SHP77 treated with DMSO at 0.1 percent for 48 hours (cell line): ENCODE measurements at places on chromosomes 5 and 9.

- no peak for DNase-seq
These were observed 37.1 kb downstream of the DNAJB5 start for GRCh38 chr9:35026671-35027070.

GRCh38 chr9:98966676-98967075, 23.0 kb downstream of the COL15A1 start:
- DNase-seq = no peak

- no peak for DNase-seq
These were observed 6.1 kb downstream of the IL31RA start for GRCh38 chr5:55857247-55857640.

DNA sequence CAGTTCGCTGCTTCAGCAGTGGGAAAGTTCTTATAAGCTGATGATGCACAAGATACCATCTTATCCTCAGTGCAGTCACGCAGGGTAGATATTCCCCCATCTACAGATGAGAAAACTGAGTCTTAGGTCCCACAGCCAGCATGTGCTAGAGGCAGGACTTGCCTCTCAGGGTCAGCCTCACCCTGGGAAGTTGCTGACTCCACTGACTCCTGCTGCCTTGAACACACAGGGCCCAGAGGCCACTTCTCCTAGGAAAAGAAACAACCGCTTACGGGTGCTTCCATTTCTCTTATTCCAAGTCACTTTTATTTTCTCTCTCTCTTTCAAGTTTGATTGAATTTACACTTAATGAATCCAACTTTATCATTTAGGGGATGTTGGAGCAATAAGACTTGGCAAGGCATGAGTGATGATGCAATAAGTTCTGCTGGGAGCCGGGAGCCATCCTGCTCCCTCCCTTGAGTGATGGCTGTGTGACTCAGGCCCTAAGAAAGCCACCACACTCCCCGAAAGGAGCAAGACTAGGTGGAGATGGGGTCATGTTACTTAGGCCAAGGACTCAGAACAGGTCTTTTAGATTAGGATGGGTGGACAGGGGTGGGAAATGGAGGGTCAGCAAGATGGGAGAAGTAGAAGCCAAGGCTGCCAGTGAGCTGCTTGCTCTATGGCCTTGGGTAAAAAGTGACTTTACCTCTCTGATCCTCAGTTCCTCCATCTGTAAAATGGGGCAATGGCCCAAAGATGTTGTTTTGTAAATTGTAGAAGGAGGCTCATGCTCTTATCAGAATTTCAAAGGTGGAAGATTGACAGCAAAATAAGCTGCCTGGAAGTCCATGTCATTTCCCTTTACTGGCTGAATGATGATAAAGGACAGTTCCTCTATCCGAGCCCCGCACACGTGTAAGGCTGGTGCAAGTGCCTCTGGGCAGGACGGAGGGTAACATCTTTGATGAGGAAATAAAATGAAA, 67.4 kb upstream of the ZNF618 start:
- no peak for DNase-seq

GRCh38 chr9:38445154-38446043, 21.1 kb upstream of the IGFBPL1 start:
- DNase-seq = no peak

GRCh38 chr9:103014242-103014641, 19.1 kb downstream of the CYLC2 start:
- no peak for DNase-seq

DNA sequence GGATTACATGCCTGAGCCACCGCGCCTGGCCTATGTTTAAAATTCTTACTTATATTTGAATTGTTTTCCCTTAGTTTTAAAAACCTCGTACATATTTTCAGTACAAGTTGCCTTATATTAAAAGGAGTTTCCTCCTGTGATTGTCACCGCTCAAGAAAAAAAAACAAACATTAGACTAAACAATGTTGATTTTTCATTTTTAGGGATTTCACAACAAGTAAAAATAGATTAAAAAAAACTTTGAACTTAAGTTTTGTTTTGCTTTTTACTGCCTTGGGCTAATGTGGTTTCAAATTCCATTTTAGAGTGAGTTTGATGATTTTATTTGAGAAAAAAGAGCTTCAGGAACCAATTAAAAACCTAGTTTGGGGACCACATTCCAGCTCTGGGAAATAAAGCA, 1196.6 kb upstream of the CDH18 start:
- DNase-seq = no peak

- DNase-seq = no peak
These were observed 154.4 kb downstream of the NPR3 start for GRCh38 chr5:32865475-32865874.

DNA sequence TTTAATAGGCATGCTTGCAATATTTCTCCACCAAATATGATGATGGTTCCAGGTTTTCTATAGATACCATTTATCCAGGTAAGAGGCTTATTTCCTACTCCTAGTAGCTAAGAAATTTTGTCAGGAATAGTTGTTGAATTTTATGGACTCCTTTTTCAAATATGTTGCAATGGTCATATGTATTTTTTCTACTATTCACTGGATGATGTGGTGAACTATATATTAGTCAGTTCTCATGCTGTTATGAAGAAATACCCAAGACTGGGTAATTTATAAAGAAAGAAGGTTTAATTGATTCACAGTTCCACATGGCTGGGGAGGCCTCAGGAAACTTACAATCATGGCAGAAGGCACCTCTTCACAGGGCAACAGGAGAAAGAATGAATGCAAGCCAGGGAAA, 141.1 kb upstream of the NR3C1 start:
- no peak for DNase-seq

DNA sequence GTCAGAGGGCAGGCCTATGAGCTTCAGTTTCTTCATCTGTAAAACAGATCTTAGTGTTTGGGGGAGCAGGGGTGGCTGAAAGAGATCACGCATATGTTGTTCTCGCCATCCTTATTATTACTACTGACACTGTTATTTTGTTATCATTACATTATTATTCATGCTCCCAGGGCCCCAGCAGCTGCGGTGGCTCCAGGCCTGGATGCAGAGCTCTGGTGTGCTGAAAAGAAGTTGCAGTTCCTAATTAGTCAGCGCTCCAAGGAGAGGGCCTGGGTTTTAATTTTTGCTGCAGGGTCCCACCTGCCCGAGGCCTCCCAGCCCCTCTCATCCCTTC, 19.5 kb downstream of the CXXC5 start:
- no peak for DNase-seq

- DNase-seq = no peak
These were observed 114.6 kb downstream of the MRPL36 start for GRCh38 chr5:1685066-1685465.

DNA sequence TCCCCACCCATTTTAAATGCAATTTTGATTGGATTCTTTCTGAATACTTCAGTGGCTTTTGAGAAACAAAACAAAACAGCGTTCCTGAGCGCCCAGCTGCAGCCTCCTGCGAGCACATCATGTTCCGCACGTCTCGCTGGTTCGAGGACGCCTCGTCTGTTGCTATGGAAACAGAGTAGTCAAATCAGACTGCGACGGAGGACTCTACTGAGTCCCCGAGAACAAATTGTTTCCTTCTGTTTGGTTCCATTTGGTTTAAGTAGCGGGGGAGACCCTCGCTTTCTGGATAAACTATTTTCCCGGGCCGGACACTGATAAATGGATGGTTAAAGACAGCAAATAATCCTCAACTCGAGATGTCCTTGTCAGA, 69.0 kb downstream of the SLC28A3 start:
- DNase-seq = no peak

DNA sequence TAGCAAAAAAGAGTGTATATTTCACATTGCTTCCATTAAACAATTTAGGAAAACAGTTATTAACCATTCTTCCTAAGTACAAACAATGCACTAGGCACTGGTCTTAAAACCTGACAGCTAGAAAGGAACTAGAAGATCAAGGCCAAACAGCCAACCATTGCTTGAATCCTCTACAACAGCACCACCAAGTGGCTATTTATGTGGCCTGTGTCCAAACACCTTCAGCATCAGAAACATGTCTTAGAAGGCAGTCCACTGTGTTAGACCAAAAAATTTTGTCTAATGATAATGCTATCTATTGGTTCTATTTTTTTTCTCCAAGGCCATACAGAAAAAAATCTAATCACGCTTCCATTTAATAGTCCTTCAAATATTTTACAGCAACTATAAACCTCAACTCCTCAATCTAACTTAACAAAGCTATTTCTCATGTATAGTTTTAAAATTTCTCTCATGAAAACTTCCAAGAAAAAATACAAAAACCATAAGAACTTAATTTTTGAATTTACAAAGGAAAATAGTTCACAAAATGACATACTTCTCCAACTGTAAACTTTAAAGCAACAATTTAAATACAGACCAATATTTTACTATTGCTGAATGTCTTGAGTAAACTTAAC, 36.1 kb downstream of the CAAP1 start:
- DNase-seq = peak; percentile 52

GRCh38 chr5:27497491-27497890, 459.1 kb upstream of the CDH9 start:
- no peak for DNase-seq

DNA sequence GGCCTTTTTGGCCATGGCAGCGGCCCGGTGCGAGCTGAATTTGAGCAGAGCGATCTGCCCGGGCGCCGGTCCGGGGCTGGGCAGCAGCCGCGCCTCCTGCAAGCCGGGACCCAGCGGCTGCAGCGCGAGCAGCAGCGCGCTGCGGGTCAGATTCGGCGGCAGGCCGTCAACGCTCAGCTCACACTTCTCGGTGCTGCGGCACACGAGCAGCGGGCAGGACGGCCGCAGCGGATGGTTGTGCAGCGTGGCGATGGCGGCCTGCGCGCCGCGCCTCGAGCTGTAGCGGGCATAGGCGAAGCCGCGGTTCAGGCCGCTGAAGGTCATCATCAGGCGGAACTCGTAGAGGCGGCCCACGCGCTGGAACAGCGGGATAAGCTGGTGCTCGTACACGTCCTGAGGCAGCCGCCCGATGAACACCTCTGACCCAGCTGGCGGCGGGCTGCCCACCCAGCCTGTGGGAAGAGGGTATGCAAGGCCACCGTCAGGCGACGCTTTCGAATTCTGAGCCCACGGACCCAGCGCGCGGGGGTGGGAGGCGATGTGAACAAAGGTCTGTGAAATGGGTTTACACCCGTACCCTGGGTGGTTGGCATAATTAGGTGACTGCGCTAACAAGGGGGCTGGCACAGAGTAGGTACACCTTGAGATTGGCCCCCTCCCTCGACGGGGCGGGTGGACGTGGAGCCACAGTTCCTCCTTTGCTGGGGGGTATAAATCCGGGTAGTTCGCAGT, 755 bp downstream of the DND1 start:
- DNase-seq = no peak

- no peak for DNase-seq
These were observed 45.4 kb downstream of the PPP2R2B start for GRCh38 chr5:146832985-146833732.

DNA sequence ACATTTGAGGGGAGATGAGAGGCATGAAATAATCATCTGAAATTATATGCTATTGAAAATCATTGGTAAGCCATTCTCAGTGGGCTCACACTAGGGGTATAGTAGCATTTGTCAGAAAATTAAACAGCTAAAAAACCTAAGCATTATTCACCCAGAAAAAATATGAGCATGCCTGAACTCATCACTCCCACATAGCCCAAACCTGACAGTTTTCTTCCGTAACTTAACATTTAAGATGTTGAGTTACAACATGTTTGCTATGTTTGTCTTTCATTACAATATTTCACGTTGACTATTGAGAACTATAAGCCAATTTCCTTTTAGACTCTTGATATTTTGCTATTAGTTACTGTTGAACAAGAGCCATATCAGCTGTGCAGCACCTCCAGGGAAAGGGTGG, 23.5 kb upstream of the GHR start:
- DNase-seq = no peak

- no peak for DNase-seq
These were observed 520 bp downstream of the PCDH12 start for GRCh38 chr5:141957367-141957996.

DNA sequence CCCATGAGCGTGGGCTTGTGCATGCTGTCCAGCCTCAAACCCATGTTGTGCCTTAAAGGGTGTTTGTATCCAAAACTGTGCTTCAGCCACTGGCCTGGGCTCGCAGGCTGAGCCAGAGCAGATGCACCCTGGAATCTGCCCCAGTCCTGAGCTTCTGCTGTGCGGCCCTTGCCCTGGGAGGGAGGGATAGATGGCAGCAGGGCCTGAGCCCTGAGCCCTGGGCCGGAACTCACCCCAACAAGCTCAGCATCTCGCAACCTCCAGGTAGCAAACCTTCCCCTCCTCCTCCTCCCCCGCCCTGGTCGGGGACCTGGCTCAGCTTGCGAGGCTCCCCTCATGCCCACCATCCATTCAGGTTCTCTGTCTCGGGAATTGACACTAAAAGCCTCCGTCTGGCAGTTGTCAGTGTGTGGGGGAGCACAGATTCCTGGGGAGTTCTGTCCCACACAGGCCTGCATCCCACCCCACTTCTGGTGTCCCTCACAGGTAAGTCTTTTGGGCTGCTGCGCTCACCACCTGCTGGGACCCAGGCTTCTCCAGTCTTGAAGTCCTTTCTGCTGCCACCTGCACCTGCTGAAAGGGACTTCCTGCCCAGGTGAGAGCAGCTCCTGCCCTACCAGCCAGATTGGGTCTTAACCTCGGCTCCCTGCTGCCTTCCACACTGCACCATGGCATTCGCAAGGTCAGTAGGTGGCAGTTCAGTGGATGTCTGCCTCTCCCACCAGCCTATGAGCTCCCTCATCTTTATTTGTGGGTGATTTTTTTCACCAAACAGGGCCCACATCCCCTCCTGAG, 55.2 kb upstream of the OLFM1 start:
- no peak for DNase-seq

DNA sequence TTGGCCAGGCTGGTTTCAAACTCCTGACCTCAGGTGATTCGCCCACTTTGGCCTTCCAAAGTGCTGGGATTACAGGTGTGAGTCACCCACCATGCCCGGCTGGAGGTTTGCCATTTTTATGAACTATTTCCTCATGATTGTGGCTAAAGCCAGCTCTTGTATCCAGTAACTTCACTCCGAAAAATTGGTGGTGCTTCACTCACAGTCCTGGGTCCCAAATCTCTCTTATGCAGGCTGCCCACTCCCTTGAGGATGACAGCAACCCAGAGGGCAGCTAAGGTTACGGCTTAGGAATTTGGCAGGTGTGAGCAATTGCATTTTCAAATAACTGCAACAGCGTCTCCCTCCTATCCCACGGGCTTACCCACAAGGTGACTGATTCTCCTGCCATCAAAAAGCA, 23.4 kb upstream of the FUBP3 start:
- no peak for DNase-seq

DNA sequence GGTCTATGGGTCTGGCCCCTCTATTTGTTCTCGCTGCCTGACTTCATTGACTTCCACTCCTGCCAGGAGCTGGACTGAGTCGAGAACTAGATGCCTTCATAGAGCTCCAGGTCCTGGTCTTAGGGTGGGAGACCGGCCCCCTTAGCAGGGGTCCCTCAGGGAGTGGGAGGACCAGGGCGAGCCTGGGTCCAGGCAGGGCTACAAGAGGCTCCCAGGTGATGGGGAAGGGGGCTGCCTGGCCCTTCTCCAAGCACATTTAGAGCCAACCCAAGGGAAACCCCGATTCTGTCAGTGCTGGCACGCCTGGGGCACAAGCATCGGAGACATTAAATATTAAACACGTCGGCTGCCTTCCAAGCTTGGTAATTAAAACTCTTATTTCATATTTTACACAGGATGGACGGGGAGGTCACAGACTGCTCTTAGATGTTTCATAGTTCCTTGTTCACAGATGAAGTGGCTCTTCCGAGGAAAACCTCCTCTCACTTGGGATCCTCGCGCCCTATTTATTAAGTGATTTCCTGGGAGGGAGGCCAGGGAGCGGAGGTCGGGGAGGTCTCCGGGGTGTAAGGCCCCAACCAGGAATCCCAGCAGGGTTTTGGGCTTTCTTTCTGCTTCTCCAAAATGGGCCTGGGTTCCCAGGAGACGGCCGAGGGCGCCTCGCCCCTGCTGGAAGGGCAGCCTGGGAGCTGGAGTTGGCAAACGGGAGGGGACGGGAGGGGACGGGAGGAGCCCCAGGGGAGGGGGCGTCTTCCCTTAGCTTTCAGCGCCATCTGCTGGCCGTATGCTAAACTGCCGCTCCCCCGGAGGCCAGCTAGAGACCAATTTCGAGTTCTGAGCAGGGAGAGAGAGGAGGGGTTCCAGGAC, 23.4 kb upstream of the ZBTB43 start:
- DNase-seq = peak; percentile 48
